ENCODE measurements at places on chromosomes 13 and 19.

- DNase-seq: no peak
Measured at GRCh38 chr13:35649162-35649561, 172.7 kb upstream of the MAB21L1 start.

- DNase-seq: no peak
Measured at GRCh38 chr19:4035018-4035566, 27.6 kb downstream of the PIAS4 start.

- peak; percentile 37 for DNase-seq
Measured at GRCh38 chr19:47518139-47518538, 3.3 kb upstream of the NAPA start.

DNA sequence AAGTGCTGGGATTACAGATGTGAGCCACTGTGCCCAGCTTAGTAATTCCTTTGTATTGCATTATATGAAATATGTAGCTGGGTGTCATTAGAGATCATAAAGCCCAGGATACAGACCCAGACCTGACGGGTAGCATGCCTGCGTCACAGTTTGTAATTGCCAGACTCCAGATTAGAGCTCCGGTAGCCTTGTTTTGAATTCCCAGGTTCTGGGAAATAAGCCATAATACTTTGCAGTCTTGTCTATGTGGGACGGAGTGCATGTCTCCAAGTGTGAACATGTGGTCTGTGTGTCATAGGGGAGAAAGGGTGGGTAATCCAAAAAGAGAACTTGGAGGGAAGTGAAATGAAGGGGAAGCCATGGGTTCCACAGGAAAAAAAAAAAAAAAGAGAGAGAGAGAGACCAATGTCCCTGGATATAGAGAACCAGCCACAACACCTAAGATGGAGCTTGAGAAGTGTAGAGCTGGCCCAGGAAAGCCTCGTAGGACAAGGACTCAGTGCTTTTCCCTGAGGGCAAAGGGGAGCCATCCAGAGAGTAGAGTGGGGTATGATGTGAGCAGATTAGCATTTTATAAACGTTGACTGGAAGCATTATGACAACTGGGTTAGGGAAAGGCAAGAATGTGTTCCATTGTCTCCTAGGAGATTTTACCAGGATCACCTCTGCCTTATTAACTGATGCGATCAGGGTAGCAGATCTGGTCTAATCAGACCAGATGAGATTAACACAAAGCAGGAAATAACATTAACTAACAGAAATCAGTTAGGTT is 2.6 kb downstream of the ZSCAN4 start:
- DNase-seq: no peak

DNA sequence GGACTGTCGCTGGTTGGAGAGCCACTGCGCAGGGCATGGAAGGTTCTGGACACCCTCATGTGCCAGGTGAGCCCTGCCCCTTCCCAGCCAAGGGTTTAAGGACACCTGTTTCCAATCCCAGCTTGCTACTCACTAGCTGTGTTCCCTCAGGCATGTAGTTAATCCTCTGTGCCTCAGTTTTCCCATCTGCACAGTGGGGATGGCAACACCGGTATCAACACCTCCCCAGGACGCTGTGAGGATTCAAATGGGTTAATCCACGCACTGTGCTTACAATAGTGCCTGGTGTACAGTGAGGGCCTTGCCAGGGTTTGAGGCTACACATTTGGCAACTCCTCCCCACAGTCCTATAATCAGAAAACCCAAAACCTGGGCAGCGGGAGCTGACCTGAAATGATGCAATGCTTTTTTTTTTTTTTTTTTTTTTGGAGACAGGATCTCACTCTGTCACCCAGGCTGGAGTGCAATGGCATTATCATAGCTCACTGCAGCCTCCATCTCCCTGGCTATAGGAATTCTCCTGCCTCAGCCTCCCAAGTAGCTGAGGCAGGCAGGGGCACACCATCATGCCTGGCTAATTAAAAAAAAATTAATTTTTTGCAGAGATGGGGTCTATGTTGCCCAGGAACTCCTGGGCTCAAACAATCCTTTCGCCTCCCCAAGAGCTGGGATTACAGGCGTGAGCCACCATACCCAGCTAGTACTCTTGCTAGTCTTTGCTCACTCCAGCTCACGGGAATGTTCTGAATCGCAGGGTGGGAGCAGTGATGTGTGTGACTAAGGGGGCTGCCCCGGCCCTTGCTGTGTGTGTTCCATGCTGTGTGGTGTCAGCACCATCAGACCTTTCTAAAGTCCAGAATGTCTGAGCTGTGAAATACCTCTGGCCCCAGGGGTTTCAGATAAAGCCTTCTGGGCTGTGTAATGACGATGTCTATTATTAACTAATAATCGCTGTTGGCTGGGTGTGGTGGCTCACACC is 2.3 kb downstream of the ACP4 start:
- DNase-seq: no peak

GRCh38 chr13:98848746-98849145 is 96.3 kb upstream of the SLC15A1 start:
- no peak for DNase-seq

DNA sequence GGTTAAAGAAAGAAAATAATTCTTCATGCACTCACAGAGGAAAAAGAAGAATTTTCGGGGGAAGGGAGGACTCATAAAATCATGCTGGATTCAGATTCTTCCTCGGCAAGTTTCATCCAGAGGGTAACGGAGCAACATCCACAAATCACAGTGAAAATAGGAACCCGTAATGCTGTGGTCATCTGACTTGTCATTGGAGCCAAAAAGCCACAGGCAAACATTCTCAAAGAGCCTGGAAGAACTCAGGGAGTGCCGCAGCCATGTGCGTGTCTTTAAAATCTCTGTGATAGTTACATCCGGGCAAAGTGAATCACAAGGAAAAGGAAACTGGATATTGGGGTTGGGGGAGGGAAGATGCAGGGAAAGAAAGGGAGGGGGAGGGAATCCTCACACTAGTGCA is 33.0 kb upstream of the VSTM2B start:
- DNase-seq: no peak

DNA sequence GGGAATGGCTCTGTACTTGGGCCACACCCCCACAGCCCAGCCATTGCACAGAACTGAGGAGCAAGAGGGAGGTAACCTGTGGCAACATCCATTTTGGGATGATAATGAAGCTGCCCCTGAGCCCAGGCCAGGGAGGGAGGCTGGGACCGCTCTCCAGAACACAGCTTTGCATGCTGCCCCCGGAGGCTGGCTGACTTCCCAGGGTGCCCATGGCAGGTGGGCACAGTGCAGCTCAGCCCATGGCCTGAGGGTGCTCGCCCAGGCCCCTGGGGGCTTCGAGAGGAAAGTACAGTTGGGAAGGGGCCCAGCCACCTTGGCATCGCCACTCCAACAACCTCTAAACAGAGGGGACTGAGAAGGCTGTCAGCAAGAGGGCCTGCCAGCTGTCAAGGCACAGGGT is 5.7 kb downstream of the COPE start:
- DNase-seq: no peak
